ENCODE measurements at places on chromosomes 12 and 14.
A peak's percentile ranks its signal among the peaks of the same experiment; 100 is the strongest.

GRCh38 chr12:90499795-90500194, 455.2 kb downstream of the CCER1 start:
- DNase-seq, result peak; percentile 29

GRCh38 chr14:37901978-37902377, 305.7 kb upstream of the SSTR1 start:
- DNase-seq, result no peak

DNA sequence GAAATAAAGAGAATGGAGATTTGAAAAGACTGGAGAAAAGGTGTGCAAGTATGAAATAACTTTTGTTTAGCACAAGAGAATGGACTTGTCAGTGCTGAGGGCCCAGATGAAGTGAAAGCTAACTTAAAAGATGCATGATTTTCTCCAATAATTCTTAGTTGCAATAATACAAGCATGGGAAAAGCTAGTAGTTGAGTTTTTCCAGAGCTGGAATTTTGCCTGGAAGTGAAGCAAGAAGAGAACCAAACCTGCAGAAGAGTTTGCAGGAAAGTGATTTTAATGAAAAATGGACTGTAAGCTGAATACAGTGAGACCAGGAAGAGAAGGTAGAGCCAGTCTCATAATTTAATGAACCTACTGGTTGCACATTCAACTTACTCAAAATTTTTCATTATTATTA, 69.3 kb upstream of the FSCB start:
- DNase-seq, result no peak

DNA sequence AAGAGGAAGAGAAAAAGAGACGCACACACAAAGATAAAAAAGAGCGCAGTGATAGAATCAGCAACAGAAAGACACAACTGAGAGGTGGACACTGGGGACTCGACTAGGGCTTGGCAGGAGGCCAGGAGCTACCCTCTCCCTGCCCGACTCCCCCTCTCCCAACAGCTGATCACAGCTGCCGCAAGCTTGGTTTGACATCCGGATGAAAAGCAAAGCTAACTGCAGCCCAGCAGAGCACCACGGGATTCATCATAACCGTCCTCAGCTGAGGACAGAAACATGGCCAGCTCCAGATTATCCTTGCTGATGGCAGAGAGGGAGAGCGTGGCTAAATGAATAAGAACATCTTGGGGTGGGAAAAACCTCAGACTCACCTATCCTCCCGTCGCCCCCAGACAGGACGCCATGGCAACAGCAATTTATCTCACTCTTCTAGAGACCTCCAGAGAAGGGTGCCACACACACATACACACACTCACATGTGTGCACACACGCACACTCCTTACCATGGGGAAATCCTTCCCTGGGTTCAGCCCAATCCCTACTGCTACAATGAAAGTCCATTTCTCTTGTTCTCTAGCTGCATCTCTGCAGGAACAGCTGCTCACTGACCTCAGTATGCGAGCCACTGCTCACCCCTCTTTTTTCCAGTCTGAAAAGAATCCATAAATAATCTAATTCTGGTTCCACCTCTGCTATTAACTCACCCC, 135.3 kb downstream of the NTF3 start:
- peak; percentile 94 for DNase-seq

Data from lung (tissue), 17 donors.